AG10803 (cell line): ENCODE measurements at places on chromosomes 7 and 10.

DNA sequence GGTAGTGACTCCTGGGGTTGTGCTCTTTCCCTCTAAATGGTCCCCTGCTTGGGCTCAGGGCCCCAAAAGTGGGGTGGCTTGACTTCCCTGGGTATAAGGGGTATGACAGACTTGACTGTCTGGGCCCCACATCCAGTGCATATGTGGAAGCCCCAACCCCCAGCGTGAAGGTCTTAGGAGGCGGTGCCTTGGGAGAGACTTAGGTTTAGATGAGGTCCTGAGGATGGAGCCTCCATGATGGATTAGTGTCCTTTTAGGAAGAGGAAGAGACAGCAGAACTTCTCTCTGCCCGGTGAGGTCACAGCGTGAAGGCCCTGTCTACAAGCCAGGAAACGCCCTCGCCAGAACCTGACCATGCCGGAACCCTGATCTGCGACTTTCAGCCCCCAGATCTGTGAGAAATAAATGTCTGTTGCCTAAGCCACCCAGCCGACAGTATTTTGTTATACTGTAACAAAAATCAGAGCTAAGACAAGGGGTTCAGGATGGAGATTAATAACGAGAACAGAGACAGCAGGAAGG lies 23.8 kb downstream of the PODXL start:
- no peak for DNase-seq

DNA sequence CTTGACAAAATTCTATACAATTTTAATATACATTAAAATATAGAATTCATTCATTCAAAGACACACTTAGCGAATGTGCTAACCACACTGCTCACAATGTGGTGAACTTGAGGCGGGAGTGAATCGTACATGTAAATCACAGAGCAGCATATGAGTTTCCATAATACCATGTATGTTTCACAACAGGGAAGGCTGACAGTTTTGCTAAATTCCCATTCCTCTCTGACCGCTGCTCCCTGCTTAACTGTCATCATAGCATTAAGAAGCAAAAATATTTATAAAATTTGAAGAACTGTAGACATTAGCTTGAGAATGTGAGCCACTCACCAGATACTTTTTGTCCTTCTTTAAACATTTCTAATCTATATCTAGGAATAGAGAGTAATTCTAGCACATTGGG lies 763.3 kb downstream of the MAGI2 start:
- peak; percentile 78 for DNase-seq

- DNase-seq, result no peak
Observed at GRCh38 chr7:118129041-118129795, 54.7 kb upstream of the LSM8 start.

DNA sequence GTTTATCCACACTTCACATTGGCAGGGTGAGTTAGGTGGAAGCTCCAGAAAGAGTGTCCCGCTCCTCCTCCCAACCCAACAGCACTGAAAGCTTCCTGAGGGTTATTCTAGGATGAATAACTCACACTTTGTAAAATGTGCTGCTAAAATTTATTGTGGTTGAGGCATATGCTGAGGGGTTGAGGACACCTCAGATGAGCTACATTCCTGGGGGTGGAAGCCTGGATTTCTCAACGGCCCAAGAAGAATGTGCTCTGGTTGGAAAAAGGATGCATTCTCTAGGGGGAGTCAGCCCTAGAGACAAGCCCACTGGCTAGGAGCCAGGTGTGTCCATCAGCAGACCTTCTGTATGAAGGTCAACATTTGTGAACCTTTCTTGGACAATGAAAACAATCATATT lies 91.5 kb upstream of the PDE1C start:
- peak; percentile 98 for DNase-seq

DNA sequence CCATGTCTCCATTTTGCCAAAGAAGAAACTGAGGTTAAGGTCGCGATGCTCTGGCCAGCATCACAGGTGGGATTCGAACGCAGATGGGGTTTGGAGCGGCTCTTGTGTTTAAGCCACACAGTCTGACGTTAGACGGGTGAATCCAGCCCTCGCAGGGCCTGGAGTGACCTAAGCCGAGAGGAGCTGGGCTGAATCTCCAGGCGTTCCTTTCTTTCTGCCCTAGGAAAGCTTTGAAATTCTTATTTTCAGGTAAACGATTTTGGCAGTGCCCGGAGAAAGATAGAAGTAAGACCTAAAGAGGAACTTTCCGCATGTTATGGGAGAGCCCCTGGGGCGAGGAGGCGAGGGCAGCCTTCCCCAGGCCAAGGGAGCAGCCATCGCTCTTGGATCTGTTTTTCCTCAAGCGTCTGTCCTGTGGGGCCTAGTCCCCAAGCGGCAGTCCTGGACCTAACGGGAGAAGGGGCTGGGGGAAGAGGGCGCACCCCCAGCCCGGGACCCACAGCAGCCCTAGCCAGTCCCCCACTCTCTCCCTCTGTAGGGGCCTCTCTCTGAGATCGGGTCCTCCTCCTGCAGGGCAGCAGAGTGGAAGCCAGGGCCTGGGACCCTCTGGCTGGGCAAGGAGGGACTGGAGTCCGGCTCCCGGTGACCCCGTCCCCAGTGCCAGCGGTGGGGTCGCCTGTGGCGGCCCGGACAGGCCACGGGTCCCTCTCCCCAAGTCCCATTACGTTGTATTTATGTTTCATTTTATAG lies 8.9 kb upstream of the LBX1 start:
- no peak for DNase-seq

GRCh38 chr7:135391514-135391913 lies 118.4 kb downstream of the CNOT4 start:
- no peak for DNase-seq
